ENCODE measurements at places on chromosomes 13 and 19.

- no peak for DNase-seq
Measured at GRCh38 chr13:102945324-102945815, 99.5 kb downstream of the ERCC5 start.

- DNase-seq, result no peak
Measured at GRCh38 chr13:36131222-36131930, at the start of gene DCLK1. DCLK1 (minus strand) TSS chr13:36131382.

DNA sequence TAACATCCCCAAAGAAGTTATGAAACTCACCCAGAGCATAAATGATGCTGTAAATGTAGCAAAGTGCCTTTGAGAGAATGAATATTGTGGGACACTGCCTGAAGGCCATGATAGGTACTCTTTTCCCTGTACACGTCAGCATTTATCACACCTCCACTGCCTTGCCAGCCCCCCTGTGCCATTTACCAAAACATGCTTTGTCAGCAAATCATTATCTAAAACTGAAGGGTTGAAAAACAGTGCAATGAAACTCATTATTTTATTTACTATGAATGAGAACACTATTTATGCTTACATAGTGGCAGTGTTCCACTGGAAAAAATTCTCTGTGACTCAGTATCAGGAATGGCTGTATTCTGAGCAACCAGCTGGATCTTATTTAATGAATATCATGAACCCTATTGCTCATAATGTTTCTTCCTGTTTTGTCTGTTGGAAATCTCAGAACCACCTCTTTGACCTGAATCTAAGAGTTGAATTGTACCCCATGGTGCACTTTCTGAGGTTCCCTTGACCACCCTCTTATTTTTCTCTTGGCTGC, 564.1 kb downstream of the DCT start:
- no peak for DNase-seq

GRCh38 chr19:30423481-30423880, 51.3 kb downstream of the ZNF536 start:
- DNase-seq, result no peak

- DNase-seq, result no peak
Measured at GRCh38 chr19:3003046-3003445, 25.7 kb downstream of the TLE6 start.

- DNase-seq, result no peak
Measured at GRCh38 chr13:35131471-35131870, 189.4 kb downstream of the NBEA start.

DNA sequence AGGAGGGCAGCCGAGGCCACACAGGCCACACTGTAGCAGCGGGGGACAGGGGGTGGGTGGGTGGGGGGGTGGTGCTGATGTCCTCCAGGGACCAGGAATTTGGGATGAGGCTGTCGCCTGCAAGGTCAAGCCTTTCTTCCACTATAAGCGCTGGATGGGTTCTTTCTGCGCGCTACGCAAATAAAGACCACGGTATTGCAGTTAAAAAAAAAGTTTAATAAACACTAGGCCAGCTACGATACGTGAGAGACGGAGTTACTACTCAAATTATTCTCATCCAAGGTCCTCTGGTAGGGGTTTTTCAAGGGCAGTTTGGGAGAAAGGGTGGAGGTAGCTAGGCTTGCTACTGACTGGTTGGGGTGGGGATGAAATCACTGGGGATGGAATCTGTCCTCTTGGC, 508 bp upstream of the ZNF44 start:
- DNase-seq, result no peak

DNA sequence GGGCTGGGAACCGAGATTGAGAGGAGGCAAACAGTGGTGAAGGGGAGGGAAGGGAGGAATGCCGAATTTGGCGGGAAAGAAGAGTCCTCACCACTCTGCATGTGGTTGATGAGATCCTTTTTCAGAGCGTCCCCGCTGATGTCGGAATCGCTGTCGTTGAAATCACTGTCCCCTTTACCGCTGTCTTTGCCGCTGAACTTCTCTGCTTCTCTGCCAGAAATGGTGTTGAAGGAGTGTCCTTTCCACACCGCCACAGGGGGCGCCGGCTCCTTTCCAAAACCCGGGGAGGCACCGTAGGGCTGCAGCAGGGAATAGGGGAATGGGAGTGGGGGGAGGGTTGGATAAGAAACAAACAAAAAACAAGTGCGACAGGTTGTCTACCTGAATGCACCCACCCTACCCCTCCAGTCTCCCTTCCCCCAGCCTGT, 3.1 kb downstream of the PCDH8 start:
- no peak for DNase-seq

- no peak for DNase-seq
Measured at GRCh38 chr19:55795021-55795420, 26.1 kb downstream of the RFPL4AL1 start.

DNA sequence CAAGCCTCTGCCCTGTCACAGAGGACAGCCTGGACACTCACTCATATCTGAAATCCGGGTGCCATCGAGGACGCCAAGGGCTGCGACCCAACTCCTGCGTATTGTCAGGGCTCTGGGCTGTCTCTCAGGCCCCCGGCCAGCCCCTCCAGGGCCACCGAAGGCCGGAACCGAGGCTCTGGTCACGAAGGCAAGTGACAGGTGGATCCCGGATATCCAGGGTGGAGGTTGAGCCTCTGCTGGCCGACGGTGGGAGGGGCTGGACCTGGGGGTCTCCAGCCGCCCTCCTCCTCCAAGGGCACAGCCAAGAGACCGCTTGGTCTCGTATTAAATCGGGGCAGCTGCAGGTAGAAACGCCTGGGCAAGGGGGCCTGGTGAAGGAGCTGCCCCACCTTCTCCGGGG, 5.4 kb downstream of the RNF126 start:
- DNase-seq, result no peak

- no peak for DNase-seq
Measured at GRCh38 chr13:40983259-40983658, 35.9 kb downstream of the ELF1 start.

- DNase-seq, result no peak
Measured at GRCh38 chr13:41216160-41216559, 21.8 kb upstream of the KBTBD7 start.

DNA sequence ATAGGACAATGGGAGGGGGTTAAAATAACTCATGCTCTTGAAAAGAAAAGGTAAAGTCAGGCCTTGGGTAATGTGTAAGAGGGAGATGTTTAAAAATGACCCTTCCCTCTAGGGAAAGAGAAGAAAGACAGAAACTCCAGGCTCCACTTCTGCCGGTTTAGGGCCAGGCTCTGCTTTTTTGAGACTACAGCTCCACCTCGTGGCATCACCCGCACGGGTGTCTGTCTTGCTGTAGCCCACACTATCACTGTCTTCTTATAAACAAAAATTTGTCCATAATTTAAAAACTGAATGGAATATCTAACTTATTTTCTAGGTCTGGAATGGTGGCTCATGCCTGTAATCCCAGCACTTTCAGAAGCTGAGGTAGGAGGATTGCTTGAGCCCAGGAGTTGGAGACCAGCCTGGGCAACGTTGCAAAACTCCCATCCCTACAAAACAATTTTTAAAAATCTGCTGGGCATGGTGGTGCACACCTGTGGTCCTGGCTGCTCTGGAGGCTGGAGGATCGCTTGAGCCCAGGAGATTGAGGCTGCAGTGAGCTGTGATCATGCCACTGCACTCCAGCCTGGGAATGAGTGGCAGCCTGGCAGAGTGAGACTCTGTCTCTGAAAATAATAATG, 65.1 kb upstream of the GTF3A start:
- DNase-seq, result peak; percentile 34
